ENCODE measurements at places on chromosomes 5 and 9.

DNA sequence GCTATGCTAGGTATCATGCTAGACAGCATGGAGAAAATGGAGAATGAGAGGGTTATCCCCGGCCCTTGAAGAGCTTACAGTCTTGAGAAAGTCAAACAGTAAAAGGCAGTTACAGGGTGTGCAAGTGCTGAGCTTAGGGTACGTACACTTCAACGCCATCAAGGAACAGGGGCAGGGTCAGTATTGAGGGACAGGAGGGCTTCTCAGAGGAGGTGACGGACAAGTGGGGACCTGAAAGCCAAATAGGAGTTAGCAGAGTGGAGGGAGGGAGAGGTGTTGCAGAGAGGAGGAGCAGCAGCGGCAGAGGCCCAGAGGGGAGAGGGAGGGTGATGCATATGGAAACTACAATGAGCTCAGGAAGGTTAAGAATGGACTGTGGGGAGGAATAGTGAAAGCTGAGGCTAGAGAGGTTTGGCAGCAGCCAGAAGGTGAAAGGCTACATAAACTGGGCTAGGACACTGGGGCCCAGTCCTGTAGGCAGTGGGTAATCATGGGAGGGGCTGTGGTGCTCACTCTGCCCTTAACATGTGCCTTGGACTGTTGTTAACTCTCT lies 88.0 kb downstream of the NRG2 start:
- no peak for DNase-seq

GRCh38 chr5:88769165-88769564 lies 113.8 kb downstream of the MEF2C start:
- no peak for DNase-seq

- DNase-seq, result no peak
These were observed 105.8 kb downstream of the GABBR2 start for GRCh38 chr9:98602839-98603500.

GRCh38 chr5:1975898-1976765 lies 93.4 kb upstream of the IRX4 start:
- DNase-seq, result no peak

DNA sequence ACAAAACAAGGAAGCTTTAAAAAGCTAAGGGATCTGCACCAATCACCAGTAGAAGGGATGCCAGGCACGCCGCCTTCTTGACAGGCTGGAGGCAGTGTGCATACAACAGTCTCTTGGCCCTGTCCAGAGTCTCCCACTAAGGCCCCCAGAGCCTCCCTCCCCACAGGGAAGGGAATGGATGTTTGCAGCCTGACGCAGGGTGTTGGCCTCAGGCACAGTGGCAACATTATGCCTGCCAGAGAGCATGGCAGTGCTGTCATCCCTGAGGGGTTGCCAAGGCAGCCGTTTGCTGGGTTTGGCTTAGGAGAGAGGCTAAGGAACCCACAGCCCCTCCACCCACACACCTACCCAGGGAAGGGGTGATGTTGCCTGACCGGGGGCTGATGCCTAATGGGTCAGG lies 4.8 kb downstream of the HBEGF start:
- no peak for DNase-seq

GRCh38 chr5:98989727-98990126 lies 60.9 kb upstream of the CHD1 start:
- no peak for DNase-seq

GRCh38 chr9:10268531-10269485 lies 344.0 kb downstream of the PTPRD start:
- no peak for DNase-seq

DNA sequence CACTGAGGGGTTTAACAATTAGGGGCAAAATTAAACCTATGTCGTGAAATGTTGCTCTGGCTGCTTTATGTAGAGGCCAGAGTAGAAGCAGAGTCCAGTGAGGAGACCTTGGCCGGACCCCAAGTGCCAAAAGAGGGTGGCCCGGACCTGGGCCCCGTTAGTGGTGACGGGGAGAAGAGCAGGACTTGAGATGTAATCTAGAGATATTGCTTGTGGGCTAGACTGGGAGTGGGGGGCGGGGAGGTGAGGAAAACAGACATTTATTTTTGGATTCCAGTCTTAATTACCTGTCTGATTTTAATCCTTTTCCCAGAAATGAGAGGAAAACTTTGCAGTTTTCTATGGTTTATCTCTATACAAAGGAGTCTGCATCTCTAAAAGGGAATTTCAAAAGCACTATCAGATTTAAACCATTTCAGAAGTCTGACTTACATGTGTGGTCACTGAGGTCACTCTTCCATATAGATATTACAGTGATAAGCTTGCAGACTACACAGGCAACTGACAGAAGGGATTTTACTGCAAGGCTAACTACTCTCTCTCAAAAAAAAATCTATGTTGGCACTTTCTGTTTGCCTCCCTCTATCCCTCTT lies 108.1 kb downstream of the MED27 start:
- no peak for DNase-seq

GRCh38 chr9:89891591-89892304 lies 286.9 kb downstream of the GADD45G start:
- DNase-seq, result no peak

Measured in 8988T (cell line).